ENCODE measurements at places on chromosomes 4 and X.

DNA sequence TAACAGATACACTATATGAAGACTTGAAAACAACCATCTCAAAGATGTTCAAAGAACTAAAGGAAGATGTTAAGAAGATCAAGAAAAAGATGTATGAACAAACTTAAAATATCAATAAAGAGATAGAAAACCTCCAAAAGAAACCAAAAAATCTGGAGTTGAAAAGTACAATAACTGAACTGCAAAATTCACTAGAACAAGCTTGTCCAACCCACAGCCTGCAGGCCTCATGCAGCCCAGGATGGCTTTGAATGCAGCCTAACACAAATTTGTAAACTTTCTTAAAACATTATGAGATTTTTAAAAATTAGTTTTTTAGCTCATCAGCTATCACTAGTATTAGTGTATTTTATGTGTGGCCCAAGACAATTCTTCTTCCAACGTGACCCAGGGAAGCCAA is 77.0 kb upstream of the DCTD start:
- no peak for DNase-seq

DNA sequence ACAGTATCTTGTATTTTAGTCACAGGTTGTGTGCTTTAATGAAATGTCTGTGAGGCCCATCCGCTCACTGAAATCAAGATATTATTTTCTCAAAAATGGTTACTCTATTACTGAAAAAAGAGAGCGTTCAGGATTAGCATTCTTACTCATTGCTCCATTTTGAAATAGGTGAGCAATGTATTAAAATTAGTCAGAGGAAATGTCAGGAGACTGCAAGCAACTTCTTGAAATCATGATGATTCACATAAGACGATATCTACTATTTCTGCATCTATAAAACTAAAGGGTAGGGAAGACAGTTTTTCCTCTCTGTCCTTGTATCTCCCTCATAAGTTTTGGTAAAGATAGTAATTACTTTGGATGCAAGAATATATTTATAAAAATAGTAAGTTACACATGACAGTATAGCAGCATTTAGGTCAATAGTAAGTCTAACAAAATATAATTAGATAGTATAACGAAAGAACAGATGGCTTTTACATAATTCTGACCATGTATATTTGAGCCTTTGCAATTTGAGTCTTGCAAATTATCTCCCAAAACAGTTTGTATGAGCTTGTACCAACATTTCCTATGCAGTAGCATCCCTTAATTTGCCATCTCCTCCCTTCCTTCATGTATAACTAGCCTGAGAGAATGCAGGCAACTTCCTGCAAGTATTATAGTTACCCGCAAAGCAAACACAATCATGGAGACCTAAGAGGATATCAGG is 937.8 kb downstream of the PCDH7 start:
- peak; percentile 82 for DNase-seq

- DNase-seq = peak; percentile 69
These were observed 151.8 kb downstream of the CCNG2 start for GRCh38 chr4:77308843-77309242.

DNA sequence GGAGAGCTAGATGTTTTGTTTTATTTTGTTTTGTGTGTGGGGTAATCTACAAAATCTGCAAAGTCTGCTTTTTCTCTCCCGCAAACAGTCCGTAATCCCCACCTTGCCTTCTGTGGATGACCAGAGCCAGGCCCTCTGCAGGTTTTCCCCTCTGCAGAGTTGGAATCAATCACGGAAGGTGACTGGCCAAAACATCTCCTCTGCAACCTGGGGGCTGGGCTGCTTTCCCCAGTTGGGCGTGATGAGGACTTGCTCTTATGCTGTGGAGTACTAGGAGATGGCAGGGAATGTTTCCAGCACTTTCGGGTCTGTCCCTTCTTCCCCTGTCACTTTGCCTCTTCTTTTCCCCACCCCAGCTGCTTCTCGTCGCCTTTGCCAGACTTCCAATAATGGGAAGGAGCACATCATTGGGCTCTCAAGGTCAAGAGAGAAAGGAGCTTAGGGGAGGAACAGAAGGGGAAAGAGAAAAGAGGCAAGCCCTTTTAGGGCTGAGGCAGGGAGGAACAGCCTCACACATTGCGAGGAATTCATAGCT is 1.1 kb downstream of the TMEM35A start:
- no peak for DNase-seq
